ENCODE measurements at places on chromosomes 1 and 21. TPM values are rescaled to one million over a fixed set of nuclear protein-coding genes. Genes with fewer than 3 reads are reported as not detected.
A peak's percentile ranks its signal among the peaks of the same experiment; 100 is the strongest.

DNA sequence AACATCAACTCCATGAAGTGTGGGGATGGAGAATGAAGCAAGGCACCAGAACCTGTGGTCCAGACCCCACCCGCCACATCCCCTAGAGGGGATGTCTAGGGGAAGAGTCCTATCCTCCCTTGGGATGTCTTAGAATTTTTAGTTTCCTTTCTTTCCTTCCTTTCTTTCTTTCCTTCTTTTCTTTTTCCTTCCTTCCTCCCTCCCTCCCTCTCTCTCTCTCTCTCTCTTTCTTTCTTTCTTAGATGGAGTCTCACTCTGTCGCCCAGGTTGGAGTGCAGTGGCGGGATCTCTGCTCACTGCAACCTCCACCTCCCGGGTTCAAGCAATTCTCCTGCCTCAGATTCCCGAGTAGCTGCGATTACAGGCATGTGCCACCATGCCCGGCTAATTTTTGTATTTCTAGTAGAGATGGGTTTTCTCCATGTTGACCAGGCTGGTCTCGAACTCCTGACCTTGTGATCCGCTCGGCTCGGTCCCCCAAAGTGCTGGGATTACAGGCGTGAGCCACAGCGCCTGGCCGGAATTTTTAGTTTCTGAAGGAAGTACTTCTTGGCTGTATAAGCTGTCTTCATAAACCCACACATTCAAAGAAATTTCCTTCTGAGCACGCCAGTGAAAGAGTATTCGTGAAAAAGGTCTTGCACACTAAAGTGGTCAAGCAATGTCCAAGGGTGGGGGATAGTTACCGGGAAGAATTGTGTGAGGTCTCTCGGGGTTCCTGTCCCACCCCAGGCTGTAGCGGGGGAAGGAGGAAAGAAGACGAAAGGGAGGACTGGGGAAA lies 20.8 kb upstream of the LEFTY2 start:
- DNase-seq, result no peak

The ADGRL4 gene
- 1.4 TPM for total RNA-seq

The YIPF1 gene
- total RNA-seq, result 21.9 TPM

The VWA1 gene
- total RNA-seq, result 28.3 TPM

DNA sequence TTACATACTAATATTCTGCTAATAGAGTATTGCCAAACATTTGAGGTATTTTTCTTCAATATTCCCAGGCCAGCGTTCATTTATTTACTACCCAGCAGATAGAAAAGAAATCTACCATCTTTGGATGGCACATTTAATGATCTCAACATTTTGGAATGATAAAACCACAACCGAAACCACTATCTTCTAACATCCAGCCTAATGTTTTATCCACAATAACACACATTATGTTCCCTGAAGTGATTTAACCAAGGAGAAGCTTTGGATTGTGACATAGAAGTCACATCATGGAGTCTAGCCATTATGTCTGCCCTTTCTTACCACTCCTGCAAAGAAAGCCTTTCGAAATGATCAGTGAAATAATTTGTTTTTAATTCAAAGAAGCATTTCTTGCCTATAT lies 497.1 kb upstream of the PLXNA2 start:
- no peak for DNase-seq

- DNase-seq, result no peak
Measured at GRCh38 chr1:67939942-67940341, 106.7 kb upstream of the GNG12 start.

GRCh38 chr1:90850181-90850897 lies 133.2 kb upstream of the BARHL2 start:
- peak; percentile 38 for DNase-seq

- DNase-seq, result peak; percentile 49
Measured at GRCh38 chr21:25385911-25386474, 221.3 kb downstream of the MRPL39 start.

- DNase-seq, result peak; percentile 9
Measured at GRCh38 chr1:11488966-11489625, 10.1 kb downstream of the DISP3 start.

The KANK4 gene
- total RNA-seq, result 0.23 TPM

DNA sequence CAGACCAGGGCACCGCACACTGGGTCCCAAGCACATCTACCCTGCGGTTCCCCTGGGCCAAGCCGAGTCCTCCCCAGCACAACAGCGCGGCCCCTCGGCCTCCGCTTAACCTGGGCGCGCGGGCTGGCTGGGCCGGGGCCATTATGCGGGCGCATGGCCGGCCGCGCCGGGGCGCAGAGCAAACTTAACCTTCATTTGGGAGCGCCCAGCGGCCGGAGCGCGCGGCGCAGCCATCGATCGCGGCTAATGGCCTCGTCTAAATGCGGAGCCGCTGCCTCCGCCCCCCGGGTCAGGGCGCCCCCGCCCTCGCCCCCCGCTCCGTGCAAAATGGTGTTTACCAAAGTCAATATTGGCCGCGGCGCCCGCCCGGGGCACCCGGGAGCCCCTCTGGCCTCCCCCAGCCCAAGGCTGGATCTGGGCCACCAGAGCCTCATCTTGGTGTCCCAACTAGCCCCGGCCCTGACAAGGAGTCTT lies 272.1 kb downstream of the TRABD2B start:
- peak; percentile 77 for DNase-seq

DNA sequence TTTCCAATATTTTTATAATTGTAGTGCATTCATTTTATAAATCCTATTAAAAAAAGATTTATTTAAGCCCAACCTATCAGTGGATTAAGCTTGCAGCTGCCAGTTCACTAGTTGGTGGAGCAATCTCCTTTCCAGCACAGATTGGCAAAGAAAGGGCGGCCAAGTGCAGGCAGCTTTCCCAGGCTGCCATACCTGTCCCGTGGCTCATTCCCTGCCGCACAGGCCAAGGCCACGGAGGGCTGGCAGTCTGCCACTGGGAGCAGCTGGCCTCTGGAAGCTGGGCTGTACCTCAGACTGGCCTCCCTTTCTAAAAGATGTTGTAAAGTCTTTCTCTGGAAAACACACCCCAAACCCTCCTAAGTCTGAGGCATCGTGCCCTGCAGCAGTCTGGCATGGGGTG lies 74.2 kb downstream of the SIM2 start:
- DNase-seq, result no peak

- DNase-seq, result peak; percentile 10
Measured at GRCh38 chr21:45016031-45016405, 58.4 kb upstream of the ADARB1 start.

- no peak for DNase-seq
Measured at GRCh38 chr1:228012555-228012954, 5.8 kb downstream of the WNT3A start.

GRCh38 chr1:41582351-41582750 lies 97.9 kb upstream of the EDN2 start:
- DNase-seq, result no peak

- no peak for DNase-seq
Measured at GRCh38 chr1:44994309-44994898, 8.0 kb upstream of the EIF2B3 start.

The VHLL gene
- not detected for total RNA-seq

DNA sequence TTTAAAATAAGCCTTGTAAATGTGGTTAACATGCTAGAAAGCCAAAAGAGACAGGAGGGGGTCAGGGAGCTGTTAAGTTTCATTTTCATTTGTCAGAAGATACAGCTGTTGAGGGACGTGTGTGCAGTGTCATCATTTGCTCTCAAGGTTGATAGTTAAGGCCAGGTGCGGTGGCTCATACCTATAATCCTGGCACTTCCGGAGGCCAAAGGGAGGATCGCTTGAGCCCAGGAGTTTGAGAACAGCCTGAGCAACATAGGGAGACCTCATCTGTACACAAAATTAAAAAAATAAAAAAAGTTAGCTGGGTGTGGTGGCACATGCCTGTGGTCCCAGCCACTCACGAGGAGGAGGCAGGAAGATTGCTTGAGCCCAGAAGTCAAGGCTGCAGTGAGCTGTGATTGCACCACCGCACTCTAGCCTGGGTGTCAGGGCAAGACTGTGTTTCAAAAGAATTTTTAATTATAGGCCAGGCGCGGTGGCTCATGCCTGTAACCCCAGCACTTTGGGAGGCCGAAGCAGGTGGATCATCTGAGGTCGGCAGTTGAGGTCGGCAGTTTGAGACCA lies 22.7 kb downstream of the ZBTB8OS start:
- no peak for DNase-seq

Data from WTC11 (cell line).